ENCODE measurements at places on chromosomes 5 and 9. TPM values are rescaled to one million over a fixed set of nuclear protein-coding genes. Genes with fewer than 3 reads are reported as not detected.

Gene PCDHGA11
- total RNA-seq = 0.64 TPM

DNA sequence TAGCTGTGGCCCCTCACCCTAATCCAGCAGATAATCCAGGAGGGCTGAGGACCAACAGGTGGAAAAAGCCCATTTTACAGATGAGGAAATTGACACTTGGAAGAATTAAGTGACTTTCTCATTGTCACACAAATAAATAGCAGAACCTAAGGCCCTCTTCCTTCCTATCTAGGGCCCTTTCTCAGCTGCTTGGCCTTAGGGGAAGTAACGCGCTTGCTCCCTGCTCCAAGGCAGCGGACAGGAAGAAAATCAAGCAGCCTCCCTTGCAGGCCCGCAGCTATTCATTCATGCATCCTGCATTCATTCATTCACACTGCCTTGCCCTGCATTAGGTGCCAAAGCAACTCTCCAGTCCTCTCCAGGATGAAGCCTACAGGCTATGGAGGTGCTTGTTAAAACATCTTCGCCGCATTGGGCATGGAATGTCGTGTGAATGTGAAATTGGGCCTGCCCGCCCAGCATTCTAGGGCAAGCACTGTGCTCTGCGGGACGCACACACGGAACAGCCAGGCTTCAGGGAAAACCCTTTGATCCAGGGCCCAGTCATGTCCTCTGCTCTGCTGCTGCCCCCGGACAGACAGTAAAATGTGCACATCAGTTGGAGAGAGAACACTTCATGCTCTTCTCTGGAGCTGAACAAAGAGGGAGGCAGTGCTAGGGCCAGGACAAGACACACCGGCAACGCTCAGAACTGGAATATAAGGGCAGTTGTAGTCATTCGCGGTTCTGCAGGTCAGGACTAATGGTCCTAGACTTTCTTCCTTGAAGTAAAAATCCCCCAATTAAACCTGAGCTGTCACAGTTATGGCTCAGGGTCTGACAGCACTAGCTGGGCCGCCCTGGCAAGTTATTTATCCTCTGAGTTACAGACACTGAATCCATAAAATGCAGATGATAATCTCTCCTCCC, 166.0 kb downstream of the COL23A1 start:
- DNase-seq = no peak

Gene GMCL2
- total RNA-seq = not detected

DNA sequence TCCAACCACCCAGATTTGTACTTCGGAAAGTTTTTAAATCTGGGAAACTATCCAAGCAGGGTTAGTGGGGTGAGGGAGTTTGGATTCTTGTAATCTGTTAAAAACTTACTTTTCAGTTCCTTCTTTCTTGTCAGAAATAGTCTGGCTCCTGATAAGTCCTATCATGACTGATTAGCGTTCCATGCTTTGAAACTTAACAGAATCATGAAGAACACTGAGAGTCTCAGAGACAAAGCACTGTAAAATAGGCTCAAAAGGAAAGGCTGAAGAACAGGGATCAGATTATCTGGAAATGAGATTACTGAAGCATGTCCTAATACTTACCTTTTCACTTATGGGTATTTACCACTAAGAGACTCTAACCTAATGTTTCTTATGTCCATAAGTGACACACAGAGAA, 242.5 kb downstream of the ARRDC3 start:
- DNase-seq = no peak

DNA sequence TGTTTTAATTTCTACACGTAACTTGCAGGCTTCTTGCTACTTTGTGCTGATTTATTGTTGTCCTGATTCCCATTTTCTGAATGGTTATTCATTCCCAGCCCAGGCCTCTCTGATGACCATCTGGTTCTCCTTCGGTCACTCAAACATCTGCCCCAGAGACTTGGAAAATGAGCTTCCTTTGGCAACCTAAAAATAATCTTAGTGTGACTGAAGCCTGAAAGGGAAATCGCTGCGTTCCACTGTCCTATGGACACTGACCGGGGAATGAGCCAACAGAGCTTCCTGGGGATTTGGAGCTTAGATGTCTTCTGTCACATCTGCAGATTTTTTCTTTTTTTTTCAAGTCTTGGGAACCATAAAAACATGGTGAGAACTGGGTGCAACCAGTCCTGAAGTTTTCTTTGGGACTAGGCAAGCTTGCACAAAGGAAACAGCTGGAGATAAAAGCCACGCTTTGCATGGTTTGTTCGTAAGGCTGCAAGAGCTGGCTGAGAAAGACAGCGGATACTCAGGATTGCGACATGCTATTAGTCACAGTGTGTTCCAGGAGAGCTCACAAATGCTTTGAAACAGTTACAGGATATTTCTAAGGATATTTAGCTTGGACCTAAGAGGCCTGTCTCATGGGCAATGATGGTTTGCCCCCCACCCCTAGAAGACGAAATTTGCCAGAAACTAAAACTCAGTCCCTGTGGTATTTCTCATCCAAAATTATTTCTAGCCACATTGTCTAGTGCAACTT, 146.2 kb downstream of the GOLPH3 start:
- peak; percentile 98 for DNase-seq

GRCh38 chr9:113474360-113475028, 11.0 kb downstream of the RGS3 start:
- no peak for DNase-seq

Gene LMX1B
- total RNA-seq = not detected

Gene TEX48
- not detected for total RNA-seq

Gene MAP3K1
- total RNA-seq = 2.3 TPM

DNA sequence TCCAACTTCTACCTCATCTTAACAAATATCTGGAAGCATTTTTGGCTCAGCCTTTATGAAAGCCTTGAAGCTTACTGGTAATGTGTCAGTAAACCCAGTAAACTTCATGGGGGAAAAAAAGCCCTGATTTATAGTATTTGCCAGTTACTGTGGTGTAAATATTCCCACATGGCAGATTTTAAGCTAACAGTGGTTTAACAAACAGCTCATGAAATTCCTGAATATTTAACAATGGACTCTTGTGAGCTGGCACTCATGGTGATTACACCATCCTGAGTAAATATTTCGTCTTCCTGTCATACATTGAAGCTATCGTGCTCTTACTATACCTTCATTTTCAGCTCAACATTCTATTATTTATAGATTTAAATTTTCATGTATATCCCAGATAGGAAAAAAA, 57.0 kb upstream of the ACOT12 start:
- DNase-seq = peak; percentile 23

Gene OR1Q1
- total RNA-seq = not detected

DNA sequence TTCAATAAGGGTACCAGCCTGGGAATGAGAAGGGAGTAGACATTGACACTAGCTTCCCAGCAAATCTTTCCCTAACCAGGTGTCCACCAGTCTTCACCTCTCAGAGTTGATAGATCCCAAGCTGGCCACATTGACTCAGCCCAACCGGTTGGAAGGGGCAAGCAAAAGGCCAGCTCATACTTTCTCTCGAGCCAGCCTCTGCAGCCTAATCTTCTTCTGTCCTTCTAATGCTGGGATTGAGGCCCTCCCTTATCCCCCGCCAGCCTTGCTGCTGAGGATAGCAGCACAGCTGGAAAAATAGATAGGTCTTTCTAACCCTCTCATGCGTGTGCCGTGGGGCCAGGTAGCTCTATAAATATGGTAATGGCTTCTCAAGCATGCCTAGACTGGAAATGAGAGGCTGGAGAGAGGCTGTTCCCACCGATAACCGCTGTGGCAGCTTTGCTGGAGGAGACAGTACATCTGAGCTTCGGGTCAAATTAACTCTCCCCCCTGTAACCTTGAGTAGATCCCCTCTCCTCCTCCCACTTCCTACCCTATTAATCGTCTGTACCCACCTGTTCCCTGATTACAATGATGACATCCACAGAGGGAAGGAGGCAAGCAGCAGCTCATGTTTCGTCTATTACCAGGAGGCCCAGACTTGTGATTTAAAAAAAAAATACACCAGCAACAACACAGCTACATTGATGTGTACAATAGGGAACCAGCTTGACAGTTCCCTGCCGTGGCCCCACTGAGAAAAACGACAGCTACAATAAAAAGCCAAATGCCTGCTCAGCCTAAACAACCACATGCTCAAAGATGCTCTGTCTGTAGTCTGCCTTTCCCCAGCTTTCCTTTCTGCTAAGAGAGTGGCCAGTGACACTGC, 219.9 kb upstream of the BRINP1 start:
- DNase-seq = no peak

- DNase-seq = no peak
Measured at GRCh38 chr9:129597355-129598088, 23.4 kb downstream of the C9orf50 start.

DNA sequence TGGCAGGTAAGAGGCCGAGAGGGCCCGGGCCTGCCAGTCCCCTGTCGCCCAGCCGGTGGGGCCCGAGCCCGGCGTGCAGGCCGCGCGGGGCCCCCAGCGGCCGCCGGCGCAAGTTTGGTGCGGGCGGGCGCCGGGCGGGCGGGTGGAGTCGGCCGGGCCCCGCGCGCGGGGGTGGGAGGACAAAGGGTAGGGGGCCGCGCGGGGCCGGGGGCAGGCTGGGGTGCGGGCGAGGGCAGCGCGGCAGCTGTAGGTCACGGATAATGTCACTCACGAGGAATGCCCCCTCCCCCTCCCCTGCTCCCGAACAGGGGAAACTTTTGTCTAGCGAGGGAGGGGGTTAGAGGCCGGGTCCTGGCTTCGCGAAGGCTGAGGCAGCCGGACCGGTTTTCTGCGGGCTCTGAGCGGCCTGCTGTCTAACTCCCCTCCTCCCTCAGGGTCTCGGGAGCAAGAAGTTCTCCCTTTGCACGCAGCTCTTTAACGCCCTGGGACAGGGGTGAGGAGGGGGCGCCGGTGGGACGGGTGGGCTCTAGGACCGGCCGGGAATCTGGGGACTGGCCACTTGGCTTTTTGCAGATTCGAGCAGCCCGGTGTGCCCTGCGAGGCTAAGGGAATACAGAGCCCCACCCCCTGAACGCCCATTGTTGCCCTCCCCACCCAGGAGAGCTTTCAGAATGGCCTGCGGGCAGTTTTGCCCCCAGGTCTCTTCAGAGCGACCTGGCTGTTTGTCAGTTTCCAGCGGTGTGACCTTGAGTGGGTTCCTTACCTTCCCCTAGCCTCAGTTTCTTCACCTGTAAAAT, 21.3 kb upstream of the NDST1 start:
- DNase-seq = peak; percentile 59

Gene TNPO1
- total RNA-seq = 414 TPM

GRCh38 chr5:126736141-126736540, 40.8 kb upstream of the LMNB1 start:
- DNase-seq = no peak

- no peak for DNase-seq
Measured at GRCh38 chr5:132378580-132378979, 9.1 kb downstream of the SLC22A5 start.

GRCh38 chr5:6344593-6344989, 33.8 kb downstream of the MED10 start:
- DNase-seq = no peak

Gene SLC22A4
- 5.6 TPM for total RNA-seq

DNA sequence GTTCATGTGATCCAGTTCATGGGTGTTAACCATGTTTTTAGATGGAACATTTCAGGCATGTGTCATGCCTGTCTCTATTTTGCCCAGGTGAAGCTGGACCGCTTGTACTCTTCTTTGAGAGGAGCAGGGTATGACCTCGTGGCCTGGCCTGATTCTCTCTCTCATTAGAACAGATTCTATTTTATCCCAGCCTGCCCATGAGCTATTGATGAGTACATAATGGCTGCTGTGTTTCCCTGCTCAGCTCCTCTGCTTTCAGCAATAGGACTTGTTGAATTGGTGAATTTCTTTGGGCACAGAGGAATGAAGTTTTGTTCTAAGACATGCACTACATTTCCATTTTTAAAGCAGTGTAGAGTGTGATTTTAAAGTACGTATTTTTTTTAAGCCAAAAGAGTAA, 86.2 kb downstream of the HACD4 start:
- DNase-seq = no peak

DNA sequence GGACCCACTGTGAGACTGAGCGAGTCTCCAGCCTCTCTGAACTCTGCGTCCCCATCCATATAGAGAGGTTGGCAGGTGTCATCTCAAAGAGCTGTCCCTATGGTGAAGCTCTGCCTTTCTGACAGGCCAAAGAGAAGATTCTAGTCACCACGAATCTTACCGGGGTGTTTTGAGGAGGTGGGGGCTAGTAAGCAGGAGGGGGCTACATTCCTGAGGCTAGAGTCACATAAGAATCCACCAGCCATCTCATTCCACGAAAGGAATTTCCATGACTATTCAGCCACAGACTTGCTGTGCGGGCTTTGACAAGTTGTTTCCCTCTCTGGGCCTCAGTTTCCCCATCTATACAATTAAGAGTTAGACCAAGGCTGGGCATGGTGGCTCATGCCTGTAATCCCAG, 16.3 kb downstream of the PDGFRB start:
- DNase-seq = no peak

DNA sequence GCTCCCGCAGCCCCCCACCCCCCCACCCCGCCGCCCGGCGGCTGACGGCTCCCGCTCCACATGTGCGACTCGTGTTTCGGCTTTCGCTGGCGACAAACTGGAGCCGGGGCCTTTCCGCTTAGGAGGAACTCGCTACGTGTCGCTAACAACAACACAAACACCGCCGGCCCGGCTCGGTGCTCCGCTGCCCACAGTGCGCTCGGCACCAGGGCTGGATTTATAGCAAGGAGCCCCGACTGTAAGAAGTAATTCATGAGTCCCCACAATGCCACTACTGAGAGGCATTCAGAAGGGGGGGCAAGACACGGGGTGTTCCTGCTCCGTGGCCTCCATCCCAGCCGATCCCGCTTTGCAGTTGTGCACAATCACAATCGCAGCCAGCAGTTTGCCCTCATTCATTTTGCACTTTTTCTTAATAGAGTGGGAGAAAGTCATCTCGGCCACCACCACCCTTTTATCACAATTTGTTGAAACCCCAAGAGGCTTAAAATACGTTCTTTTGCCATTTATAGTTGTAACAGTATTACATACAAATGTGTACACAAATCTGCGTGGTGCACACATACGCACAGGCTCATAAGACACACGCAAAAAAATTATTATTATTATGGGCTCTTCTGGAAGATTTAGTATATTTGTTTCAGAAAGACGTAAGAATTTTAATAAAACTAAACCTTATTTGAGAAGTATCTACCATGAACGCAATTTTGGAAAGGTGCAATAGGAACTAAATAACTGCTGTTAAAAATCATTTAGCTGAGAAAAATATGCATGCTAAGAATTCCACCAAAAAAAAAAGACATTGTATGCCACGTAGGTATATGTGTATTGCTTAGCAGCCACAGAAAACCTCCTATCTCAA, 48.1 kb downstream of the EBF1 start:
- peak; percentile 31 for DNase-seq

Gene TICAM2
- 9.1 TPM for total RNA-seq

GRCh38 chr9:6149315-6149714, 66.3 kb upstream of the IL33 start:
- DNase-seq = no peak

DNA sequence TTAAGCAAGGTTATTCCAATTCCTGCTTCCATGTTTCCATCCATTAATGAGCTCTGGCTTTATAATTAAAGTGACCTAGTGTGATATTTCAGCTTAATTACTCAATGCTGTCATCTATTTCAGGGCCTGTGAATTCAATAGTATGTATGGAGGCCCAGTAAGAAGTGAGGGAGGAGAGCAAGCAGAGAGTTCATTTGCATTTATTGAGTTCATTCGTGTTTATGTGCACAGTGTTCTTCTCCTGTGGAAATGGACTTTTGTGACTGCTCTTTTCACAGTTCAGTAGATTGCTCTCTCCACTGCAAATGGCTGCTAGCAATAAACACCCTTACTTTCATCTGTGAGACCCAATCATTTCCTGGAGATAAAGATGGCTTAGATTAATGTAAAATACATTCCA, 130.9 kb downstream of the CEMIP2 start:
- DNase-seq = no peak

Gene RLN1
- not detected for total RNA-seq

Gene SLC31A1
- total RNA-seq = 15.1 TPM
